Caki2 (cell line): ENCODE measurements at places on chromosomes 16 and 17.

- DNase-seq = no peak
Measured at GRCh38 chr16:56231-56927, 2.8 kb downstream of the SNRNP25 start.

DNA sequence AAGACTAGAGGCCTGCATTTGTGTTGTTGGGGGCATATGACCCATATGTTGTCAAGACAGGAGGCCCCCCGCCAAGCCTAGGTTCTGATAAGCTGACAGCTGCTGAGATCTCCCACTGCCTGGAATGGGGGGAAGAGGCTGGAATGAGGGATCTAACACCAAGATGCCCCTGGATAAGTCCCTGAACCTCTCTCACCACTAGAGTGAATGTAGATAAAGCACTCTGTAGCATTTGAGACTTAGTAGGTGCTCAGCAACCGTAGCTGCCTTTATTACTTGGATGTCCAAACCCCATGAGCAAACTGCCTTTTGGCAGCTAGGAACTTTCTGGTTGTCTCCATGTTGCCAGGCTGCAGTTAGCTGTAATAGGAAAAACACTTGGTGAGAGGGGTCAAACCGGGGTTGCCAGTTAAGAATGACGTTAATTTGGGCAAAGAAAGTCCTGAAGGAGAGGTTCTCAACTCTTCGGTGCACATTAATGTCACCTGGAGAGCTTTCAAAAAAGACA, 4.4 kb upstream of the RASL10B start:
- no peak for DNase-seq

DNA sequence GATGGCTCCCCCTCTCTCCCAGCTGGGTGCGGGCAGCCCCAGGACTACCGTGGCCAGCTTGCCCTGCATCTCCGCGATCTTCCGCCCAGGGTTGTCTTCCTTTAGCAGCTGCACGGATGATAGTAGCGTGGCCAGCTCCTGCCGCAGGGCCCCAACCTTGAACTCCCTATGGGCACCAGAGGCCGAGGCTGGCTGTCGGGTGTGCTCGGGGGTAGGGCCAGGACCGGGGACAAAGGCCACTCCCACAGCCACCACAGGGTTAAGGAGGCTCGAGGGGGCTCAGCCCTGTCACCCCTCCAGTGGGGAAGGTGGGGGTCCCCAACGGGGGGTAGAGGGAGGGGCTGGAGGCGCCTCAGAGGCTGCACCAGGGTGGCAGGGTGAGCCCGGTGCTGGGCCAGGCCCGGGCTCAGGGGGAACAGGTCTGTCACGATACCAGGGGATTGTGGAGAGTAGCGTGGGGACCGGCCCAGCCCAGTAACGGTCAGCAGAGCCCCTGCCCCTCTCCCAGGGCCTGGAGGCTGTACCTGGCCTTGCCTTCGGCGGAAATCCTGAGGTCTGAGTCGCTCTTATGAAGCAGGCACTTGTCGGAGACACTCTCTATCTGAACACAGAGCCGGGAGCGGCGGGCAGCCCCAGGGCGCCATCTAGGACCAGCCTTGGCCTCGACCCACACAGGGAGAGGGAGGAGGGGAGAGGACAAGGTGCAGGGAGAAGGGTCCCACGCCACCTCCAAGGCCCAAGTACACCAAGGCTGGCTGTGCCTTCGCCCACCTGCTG, 5.2 kb downstream of the PERCC1 start:
- no peak for DNase-seq

GRCh38 chr16:7394720-7395336, 62.2 kb downstream of the RBFOX1 start:
- no peak for DNase-seq

- DNase-seq = no peak
Measured at GRCh38 chr16:68909099-68909733, 65.9 kb downstream of the TANGO6 start.

GRCh38 chr16:88813269-88814143, 1.8 kb upstream of the APRT start:
- DNase-seq = no peak

- DNase-seq = no peak
Measured at GRCh38 chr17:68054296-68054900, 18.9 kb downstream of the KPNA2 start.

DNA sequence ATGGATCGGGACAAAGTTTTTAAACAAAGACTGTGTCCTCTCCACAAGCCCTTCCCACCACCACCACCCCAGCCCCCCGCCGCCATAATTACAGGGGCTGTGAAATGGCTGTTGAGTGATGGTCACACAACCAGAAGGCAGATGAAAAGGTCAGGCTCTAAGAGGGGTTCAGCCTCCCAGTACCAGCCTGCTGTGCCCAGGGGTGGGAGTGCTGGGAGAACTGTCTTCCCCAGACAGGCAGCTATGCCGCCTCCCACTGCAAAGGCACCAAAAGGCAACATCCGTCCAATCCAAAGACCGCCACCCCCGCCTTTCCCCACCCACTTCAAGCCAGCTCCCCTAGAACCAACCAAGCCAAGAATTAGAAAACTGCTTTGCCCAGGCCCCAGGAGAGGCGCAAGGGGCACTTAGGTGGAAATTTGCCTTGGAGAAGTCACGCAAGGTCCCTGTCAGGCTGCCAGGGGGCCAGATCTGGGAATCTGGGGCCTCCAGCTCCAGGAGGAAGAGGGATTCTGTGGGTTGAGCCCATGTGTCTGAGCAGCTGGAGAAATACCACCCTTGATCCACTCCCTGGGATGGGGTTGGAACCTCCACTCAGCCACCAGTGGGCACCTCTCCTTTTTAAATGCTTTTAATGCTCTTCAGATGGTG, 14.4 kb downstream of the CARHSP1 start:
- no peak for DNase-seq

DNA sequence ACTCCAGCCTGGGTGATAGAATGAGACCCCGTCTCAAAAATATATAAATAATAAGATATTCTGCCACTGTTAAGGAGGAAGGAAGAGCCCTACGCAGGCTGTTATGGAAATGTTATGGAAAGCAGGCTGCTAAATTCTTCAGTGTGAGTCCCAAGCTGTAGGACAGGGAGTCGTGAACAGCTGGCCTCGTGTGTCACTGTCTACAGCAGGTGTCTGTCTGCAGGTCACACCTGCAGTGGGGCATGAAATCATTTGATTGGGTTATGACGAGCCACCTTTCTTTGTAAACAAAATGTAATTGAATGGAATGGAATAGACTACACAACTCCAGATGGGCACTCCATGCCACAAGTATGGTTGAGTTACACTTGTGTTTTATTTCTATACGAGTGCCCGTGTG, 15.6 kb upstream of the LITAF start:
- DNase-seq = no peak

GRCh38 chr16:47920709-47921108, 235.1 kb downstream of the ABCC12 start:
- peak; percentile 3 for DNase-seq
